ENCODE measurements at places on chromosomes 12 and 14.
A peak's percentile ranks its signal among the peaks of the same experiment; 100 is the strongest.

- no peak for DNase-seq
These were observed 354.9 kb downstream of the DIO2 start for GRCh38 chr14:79856381-79856780.

- peak; percentile 86 for DNase-seq
These were observed 11.5 kb downstream of the RITA1 start for GRCh38 chr12:113196990-113197389.

DNA sequence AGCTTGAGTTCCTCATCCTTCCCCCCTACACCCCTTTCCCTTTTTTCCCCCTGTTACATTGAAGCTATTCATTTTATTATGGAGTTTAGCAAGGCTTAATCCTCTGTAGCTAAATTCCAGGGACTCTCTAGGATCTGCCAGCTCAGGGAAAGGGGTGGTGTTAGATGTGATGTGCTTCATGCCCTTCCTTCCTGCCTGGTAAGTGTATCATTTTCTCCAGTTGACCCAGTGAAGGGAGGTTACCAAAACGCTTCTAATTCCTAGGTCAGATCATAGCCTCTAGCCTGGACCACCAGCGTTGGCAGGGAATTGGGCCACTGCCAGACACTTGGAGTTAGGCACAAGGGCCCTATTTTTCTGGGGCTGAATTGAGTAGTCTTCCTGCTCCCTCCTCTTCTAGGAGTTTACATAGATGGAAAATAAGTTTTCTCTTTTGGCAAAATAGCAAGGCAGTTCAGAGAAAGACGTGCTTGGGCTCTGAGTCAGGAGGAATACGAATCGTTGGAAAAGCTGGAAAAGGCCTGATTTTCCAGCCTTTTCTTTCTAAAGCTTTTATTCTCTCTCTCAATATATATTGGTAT, 88.3 kb downstream of the NPAS3 start:
- no peak for DNase-seq

DNA sequence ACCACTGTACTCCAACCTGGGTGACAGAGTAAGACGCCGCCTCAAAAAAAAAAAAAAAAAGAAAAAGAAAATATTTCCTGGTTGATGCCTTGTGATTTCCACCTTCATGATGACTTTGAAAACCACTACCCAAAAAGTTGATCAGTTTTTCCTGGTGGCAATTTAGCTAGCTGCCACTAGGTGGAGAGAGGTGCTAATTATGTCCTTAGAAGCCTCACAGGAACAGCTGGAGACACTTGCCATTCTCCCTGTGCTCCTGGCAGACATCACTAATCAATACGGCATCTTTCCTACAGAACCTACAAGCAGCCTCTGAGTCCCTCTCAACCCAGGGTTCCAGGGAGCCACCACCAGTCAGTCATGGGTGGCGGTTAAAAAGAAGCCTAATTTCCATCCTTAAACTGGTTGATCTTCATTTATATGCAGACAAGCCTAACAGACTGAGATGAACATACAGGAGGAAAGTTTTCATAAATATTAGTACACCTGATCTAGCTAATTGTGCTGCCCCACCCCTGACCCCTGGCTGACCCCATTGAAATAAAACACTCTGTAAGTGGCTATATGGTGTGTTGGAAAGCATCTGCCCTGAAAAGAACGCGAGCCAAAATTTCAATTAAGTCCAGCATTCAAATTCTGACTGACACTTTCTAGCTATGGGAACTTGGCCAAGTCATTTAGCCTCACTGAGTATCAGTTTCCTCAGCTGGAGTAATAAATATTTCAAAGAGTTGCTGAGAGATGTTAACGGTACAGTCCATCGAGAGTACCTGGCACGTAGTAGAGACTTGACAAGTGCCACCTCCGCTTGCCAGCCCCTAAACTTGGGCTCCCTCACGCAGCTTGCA, 6.2 kb upstream of the OAS1 start:
- peak; percentile 80 for DNase-seq
